ENCODE measurements at places on chromosomes 3 and 15.
A peak's percentile ranks its signal among the peaks of the same experiment; 100 is the strongest.

DNA sequence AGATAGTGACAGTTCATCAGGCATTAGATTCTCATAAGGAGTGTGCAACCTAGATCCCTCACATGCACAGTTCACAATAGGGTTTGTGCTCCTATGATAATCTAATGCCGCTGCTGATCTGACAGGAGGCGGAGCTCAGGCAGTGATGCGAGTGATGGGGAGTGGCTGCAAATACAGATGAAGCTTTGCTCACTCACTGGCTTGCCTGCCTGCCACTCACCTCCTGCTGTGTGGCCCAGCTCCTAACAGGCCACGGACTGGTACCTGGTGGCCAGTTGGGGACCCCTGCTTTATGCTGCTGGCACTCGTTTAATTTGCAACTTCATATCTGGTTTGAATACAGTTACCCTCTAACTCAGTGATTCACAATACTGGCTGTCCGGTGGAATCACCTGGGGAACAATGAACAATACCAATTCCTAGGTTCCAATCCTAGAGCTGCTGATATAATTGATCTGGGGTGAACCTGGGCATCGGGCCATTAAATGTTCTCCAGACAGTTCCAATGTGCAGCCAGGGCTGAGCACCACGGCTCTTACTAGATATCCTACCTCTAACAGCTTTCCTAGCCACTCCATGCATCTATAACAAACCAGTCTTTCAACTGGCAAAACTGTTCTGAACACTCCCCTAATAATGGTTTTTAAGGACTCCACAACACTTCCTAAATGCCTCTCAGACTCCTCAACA is 131.4 kb downstream of the ATP1B3 start:
- no peak for DNase-seq

DNA sequence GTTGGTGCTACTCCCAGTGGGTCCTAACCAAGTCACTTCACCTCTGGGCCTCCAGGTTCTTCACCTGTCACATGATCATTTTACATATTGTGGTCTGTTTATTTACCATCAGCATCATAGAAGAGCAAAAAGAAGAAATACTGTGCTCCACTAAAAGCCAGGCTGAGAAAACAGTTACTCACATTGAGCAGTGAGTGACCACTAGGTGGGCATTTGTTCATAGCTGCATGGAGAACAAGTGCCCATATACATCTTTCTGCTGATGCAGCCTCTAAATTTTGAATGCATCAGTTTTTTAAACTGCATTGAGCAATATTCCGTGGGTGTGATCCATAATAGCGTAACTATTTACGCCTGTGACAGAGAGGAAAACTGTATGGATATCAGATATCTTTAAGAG is 76.2 kb downstream of the DCUN1D1 start:
- DNase-seq: no peak

GRCh38 chr3:134034005-134034785 is 4.5 kb upstream of the SLCO2A1 start:
- no peak for DNase-seq

GRCh38 chr3:123287051-123287961 is 85.6 kb downstream of the SEC22A start:
- peak; percentile 47 for DNase-seq

DNA sequence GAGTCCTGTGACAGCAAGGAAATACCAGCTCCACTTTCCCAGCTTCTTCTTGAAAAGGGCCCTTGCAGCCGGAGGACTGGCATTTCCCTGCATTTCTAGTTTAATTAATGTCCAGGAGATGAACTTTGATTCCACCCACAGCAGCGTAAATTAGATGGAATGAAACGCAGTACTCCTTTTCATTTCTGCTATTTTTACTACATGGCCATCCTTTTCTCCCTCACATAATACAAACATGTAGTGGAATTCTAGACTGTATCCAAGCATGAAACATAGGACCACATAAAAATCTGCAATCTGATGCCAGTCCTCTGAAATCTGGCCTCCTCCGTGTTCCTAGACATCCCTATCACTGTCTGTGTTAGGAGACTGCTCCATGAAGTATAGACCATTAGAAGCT is 403.2 kb downstream of the NR2F2 start:
- no peak for DNase-seq

DNA sequence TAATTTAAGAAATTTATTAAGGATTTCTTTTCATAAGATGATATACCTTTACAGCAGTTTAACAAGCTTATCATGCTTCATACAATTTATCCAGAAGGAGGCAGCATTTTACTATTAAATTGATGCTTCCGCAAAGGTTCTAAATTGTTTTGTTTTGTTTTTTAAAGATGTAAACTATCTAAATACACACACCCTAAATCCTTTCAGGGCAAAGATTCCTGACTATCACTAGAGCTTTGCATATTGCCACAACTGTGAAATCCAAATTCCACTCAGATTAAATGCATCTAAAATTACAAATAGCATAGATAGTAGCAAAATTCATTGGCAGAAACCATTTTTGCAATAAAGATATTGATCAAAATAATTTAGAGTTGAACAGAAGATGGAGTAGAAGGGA is 44.5 kb upstream of the CCNL1 start:
- DNase-seq: no peak

GRCh38 chr3:118425272-118425837 is 609.3 kb downstream of the IGSF11 start:
- DNase-seq: no peak

- no peak for DNase-seq
Observed at GRCh38 chr3:165783383-165783782, 53.8 kb downstream of the BCHE start.

DNA sequence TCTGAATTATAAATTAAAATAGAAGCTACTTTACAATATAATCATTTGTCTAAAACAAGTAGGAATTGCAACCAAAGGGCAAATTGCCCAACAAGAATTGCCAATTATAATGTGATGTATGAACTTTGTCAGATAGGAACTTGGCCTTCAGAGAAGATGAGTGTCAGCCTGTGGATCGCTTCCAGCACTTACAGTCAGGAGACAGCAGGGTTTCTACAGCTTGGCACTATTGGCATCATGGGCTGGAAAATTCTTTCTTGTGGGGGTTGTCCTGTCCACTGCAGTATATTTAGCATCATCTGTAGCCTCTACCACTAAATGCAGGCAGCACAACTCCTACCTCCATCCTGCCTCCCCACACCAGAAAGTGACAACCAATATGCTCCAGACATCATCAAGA is 48.1 kb upstream of the CRBN start:
- DNase-seq: no peak
